ENCODE measurements at places on chromosomes 7 and 10.

GRCh38 chr10:132394936-132395703, 1.9 kb upstream of the PWWP2B start:
- no peak for DNase-seq

GRCh38 chr7:151201751-151202150, 8.5 kb downstream of the H2BK1 start:
- no peak for DNase-seq

DNA sequence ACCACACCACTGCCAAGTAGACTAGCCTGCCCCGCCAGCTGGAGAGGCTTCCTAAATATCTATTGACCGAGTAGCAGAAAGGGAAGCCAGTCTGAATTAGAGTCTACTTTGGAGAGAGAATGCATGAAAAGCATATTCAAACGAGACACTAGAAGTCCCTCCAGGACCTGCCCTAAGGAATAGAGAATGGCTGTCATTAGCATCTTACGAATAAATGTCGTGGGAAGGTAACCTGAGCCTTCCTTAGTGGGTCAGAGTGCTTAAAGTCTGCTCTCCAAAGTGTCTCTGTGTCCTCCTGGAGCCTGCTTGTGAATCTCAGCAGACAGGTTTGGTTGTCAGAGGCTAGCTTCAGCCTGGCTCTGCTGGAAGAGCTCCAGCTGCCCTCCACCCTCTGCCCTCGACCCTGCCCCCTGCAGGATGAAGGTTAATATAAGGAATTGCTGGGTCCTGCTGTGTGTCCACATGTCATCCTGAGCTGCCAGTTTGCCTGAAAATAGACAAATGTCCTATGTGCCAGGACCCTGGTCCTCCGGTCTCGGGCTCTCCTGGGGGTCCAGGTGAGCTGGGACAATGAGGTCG, 33.4 kb downstream of the FAM241B start:
- no peak for DNase-seq

GRCh38 chr10:100707261-100707848, 38.0 kb upstream of the PAX2 start:
- no peak for DNase-seq

- no peak for DNase-seq
These were observed 10.7 kb downstream of the BUD31 start for GRCh38 chr7:99419323-99420021.

DNA sequence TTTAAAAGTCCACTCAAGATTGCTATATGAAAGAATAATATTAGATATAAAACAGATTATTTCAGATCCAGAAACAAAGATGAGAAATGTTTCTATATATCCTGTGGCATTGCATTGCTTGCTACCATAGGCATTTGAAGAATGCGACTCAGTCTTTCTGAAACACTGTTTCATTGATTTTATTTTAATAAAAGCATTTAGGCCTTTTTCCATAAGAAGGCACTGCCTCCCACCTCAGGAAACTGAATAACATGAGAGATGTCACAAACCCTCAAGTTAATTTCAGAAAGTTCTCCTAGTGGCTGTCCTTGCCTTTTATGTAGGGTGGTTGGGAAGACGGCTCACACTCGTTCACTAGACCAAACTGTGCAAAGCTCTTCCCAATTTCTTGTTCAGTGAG, 23.3 kb downstream of the PRPS1L1 start:
- no peak for DNase-seq

GRCh38 chr10:43399320-43400310, 9.4 kb downstream of the HNRNPF start:
- DNase-seq: no peak

DNA sequence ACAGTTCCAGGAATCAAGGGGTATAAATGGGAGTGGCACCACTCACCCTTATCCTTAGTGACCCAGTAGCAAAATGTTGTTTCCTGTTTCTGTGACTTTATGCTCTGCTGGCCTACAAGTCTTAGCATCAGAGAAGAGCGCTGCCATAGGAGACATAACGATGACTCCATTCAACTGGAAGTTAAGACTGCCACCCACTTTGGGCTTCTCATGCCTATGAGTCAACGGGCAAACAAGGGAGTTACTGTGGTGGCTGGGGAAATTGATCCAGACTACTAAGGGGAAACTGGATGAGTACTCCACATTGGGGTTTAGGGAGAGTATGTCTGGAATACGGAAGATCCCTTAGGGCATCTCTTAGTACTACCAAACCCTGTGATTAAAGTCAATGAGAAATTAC, 40.6 kb upstream of the PIK3CG start:
- DNase-seq: no peak

DNA sequence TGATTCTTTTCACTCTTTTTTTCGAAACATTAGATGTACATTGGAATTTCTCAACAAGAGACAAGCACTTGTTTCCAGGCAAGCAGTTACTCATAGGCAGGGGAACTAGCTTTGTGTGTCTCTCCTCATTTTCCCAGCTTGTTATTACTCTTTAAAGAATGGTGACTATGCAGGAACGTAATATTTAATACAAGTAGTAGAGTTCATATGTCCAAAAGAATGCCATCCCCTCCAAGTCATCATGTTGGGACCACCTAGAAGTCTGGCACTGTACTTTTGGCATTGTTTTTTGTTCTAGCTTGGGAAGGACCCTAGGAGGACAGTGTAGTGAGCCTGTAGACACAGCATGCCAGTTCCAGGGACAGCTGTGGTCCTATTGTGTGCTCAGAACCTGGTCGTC, 650.7 kb downstream of the INHBA start:
- DNase-seq: no peak

GRCh38 chr10:13971601-13972475, 358.9 kb downstream of the FRMD4A start:
- no peak for DNase-seq

- peak; percentile 78 for DNase-seq
These were observed 54.9 kb downstream of the JAZF1 start for GRCh38 chr7:28125431-28126409.

DNA sequence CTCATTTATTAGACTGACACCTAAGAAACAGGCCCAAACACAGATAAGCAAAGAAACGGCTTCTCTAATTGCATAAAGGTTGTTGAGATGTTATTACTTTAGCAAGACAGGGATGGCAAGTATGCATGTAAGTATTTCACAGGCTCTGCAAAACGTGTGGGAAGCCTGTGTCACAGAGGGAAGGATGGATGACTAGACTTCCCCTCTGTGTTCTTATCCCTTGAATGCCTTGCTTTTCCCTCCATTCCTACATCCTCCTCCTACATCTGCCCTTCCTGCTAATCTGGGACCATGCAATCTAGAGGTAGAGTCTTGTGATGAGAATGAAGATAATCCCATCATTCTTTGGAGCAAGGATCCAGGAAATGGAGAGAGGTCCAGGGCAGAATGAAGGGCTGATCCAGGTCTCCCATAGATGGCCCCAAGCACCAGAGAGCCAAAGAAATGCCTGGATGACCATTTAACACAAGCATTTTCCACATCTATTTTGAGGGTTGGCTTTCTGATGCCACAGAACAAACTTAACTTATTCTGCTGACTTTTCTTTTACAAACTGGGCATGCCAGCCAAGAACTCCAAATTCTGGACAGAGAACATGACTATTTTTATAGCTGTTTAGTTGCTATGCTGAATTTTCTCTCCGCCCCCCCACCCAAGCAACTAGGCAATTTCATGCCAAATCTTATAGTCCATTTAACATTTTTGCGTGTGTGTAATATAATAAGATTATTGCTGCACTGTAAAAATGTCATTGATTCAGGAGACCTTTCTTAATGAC, 48.1 kb downstream of the NRP1 start:
- no peak for DNase-seq

DNA sequence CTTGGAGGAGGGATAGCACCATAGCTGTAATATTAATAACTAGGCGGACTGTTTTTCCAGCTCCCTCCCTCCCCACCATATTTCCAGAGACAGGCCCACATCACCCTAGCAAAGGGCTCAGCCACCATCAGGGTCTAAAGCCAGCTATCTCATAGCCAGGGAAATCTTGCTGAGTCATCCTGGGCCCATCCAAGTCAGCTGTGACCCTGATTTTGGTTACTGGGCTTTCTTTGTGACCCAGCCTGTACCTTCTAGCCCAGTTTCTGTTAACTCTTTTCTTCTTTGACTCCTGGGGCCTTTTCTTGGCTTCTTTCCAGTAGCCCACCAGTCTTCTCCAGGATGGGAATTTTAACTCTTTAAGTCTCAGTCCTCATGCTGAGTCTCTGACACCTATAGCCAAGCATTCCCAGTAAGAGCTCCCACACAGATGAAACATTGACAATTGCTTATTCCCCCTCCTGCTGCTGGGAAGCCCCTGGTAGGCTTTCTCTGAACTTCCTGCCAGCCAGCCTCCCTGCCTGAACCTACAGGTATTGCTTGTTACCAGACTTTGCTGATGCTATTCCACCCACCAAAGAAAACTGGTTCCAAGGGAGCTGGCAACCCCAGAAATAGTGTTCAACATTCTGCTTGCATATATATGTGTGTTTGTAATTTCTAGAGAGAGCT, 34.8 kb upstream of the ADO start:
- DNase-seq: no peak

DNA sequence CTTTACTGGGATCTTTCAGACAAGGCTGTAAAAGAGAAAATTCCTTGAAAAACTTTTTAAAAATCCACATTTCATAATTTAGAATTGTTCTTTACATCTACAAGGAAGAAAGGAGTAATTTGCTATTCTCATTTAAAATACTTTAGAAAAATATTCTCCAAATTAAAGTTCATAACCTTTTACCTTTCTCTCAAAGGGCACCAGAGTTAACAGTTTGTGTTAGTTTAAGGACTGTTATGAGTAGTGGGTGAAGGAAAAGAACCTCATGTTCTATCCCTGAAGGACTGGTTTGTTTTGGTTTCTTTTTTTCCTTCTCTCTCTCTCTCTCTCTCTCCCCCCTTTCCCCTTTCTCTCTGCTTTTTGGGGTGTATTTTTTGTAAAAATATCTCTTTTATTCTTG, 4.1 kb downstream of the AGMO start:
- DNase-seq: no peak

DNA sequence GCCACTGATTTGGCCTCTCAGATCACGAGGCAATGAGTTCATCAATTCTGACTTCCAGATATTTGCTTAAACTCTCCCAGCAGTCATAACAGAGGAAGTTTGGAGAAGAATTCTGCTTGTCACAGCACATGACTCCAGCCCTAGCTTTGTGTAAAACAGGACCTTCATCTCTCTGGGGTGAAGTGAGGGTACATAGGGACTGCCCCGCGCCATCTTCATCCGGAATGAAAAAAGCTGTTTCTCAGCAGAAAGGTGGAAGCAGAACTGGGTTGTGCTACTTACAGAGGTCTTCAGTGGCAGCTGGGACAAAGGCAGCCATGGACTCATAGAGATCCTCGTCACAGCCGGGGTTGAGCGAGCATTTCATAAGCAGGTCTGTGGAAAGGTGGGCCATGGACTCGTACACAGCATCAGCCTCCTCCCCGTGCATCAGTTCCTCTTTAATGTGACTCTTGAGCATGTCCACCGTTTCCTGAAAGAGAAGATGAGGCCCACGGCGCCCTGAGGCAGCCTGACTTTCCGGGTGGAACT, 58.4 kb upstream of the TM9SF3 start:
- no peak for DNase-seq

- DNase-seq: no peak
These were observed 26.6 kb downstream of the CDNF start for GRCh38 chr10:14810969-14811953.

- no peak for DNase-seq
These were observed 35.4 kb downstream of the GAD2 start for GRCh38 chr10:26251925-26252324.

DNA sequence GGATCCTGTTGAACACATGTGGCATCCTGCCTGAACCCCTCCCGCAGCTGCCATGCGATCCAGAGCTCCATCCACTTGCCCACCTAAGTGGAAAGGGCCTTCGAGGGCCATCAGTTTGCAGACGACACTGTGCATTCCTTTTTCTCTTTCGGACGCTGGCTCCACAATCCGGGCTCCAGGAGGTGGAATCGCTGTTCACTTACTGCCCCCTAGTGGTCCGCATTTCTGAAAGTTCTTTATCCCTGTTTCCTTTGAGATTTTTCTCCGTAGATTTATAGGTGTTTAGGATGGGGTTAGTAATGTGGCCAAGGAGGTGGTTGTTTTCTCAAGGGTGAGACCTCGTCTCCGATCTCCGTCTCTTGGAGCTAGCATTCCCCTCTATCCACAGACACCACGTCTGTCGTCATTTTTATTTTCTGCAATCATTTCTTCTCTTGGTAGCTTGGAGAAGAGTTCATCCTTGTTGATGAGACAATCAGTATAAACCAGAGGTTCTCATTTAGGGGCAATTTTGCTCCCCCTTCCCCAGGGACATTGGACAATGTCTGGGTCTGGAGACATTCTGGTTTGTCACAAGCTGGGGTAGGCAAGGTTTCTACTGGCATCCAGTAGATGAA, 204.6 kb downstream of the ARHGAP21 start:
- peak; percentile 68 for DNase-seq

- DNase-seq: no peak
These were observed 201.4 kb downstream of the ADRA2A start for GRCh38 chr10:111278266-111278665.

DNA sequence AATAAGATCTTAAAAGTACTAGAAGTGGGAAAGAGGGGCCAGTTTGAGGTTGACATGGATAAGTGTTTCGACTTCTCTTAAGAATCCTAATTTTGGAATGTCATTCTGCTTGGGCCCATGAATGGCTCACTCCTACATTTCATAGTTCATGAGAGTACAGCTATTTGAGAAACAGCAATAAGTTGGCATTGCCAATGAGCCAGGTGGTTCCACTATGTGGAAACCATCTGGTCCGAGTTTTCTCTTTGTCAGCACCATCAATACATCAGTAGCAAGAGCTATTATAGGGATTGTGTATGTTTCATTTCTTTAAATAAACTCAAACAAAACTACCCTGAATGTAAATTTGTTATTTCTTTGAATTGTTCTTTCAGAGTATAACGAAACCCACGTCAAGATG, 78.1 kb upstream of the NEBL start:
- DNase-seq: no peak

GRCh38 chr10:114653926-114654325, 4.1 kb downstream of the ABLIM1 start:
- no peak for DNase-seq

DNA sequence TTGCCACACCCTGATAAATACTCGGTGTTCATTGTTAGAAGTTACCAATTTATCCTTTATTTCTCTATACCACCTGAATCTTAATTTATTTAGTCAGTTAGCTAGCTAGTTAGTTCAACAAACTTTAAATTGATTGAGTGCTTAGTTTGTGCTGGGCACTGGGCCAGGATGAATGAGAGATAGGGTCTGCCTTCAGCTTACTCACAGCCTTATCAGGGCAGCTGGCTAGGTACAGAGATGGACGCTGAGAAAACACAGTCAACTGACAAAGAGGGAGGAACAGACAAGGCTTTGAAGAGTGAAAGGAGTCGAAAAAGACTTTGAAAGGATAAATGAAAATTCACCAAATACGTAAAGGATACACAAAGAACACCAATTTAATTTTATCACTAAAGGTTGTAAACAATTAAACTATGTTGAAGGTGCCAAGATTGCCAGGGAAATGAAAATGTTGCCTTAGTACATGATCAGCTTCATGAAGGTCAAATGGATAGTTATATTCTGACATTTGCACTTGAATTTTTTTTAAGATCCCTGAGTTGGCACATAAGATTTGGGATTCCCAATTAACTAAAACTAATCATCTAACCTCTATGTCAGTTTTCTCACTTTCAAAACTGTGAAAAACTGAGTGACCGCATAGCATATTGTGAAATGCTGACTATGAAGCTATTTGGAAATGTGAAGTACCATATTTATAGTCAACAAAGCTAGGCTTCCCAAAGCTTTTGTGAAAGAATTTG, 2.1 kb downstream of the CAV2 start:
- DNase-seq: no peak
